ENCODE measurements at places on chromosomes 1 and 21.

- DNase-seq = peak; percentile 56
Observed at GRCh38 chr1:108767115-108767514, 20.6 kb downstream of the STXBP3 start.

- DNase-seq = no peak
Observed at GRCh38 chr21:25578056-25578961, 29.0 kb downstream of the MRPL39 start.

DNA sequence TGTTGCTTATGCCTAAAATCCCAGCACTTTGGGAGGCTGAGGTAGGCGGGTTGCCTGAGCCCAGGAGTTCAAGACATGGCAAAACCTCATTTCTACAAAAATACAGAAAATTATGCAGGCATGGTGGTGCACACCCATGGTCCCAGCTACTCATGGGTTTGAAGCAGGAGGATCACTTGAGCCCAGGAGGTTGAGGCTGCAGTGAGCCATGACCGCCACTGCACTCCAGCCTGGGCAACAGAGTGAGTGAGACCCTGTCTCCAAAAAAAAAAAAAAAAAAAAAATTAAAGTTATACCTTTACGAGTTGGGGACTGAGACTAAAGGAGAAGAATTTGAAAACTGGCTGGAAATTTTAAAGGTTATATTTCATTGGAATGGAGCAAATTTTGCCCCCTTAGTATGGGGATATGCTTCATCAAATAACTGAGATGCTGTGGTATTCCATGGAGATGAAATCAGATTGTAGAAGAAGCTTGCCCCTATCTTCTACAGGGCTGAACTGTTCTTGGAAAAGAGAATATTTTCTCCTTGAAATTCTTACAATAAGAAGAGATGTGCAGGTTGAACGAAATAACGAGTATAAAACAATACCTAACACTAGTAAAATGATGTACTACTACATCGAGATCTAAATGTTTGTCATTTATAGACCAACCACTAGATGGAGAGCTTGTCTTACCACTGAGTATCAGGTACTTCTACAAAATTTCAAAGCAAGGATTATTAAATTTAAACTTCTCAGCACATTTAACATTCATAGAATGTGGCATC is 34.9 kb upstream of the SCYL3 start:
- peak; percentile 11 for DNase-seq

DNA sequence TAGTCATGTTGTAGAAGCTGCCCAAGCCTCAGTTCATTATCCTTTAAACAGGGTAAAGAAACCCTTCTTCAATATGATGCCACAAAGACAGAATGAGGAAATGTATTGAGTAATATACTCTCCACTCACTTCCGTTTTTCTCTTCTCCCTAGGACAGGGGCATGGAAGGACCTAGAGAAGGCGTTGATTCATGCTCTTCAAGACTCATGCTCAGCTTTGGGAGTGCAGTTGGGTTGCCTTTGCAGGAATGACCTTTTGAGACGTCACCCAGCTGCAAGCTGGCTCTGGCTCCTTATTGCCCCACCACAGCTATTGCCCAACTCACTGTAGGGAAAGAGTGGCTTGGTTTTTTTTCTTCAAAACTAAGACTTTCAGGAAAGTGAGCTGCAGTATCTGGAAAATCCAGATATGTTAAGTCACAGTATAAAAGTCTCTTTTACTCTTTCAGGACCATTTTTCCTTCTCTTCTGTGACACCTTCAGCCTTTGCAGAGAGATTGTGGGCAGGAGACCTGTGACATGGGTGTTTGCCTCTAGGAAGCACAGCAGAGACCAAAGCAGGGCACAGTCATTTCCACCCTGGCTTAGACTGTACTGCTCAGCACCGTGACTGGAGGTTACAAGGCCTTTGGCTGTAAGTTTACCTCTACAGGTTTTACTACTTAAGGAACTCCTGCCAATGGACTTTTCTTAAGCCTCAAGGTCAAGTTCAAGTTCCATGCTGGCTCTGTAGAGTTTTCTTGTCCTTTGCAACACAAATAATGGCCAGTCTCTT is 39.5 kb downstream of the XCL2 start:
- no peak for DNase-seq

All from pulmonary artery endothelial cell (primary cell).